ENCODE measurements at places on chromosomes 1 and 21.

- DNase-seq, result no peak
Observed at GRCh38 chr1:178498896-178499675, 2.3 kb upstream of the CLEC20A start.

- no peak for DNase-seq
Observed at GRCh38 chr21:35563885-35564451, 496.4 kb downstream of the SETD4 start.

GRCh38 chr1:179591592-179592580 lies at the start of gene TDRD5:
Gene TDRD5, plus strand, starts transcription at chr1:179591832. Its CDS starts 784 bp downstream, at chr1:179592616.
- peak; percentile 91 for DNase-seq

GRCh38 chr1:209620487-209620884 lies 31.7 kb downstream of the LAMB3 start:
- no peak for DNase-seq

GRCh38 chr1:78676347-78676982 lies 26.8 kb downstream of the IFI44 start:
- DNase-seq, result peak; percentile 85

DNA sequence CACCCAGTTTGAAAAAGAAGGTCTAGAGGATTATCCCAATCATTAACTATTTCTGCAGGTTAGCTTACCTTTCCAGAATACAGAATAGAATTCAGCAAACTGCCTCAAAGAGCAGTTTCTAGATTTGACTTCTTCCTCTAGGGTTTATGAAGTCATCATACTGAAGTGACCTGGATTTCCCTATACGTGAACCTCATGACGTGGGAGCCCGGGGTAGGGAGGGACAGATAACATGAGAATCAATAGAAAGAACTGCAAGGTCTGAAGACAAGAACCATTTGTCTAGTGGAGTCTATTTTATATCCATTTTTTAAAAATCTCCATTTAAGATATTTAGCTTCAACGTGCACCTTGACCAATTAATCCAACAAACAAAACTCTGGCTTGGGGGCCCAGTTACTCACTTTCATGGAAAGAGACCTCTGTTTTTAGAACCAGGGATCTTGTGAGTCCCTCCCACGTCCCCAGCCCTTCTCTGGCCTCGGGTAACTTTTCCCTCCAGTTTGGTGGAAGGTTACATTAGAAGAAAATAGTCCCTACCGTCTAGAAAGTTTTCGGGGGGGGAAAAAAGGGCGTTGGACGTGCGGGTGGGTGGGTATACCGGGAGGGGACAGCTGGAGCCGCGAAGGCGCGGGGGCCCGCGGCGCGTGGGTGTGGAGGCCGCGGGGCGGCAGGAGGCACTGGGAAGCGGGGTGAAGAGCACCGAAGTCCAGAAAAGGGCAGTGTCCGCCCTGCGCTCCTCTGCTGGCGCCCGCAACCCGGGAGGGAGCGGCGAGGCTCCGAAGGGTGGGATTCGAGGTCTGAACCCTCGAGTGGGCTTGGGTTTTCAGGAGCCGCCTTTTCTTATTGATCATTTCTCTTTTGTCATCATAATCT lies 13.8 kb upstream of the POGZ start:
- DNase-seq, result peak; percentile 84

- peak; percentile 93 for DNase-seq
Observed at GRCh38 chr1:42142894-42143675, 10.1 kb upstream of the GUCA2B start.

DNA sequence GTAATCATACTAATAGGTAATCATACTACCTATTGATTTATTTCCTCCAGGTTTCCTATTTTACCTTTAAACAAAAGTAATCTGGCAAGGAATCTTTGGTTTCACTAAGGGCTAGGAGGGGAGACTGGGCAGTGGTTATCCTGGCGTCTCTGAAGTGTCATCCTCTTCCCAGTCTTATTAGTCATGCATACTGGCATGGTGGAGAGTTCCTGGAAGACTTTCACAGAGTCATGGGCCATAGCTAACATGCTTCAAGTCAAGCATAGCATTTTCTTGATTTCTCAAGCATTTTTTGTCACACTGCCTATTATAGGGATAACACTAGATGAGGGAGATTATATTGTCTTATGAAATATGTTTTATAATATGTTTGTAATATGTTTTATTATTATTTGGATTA lies 64.0 kb upstream of the ASB17 start:
- DNase-seq, result peak; percentile 34

DNA sequence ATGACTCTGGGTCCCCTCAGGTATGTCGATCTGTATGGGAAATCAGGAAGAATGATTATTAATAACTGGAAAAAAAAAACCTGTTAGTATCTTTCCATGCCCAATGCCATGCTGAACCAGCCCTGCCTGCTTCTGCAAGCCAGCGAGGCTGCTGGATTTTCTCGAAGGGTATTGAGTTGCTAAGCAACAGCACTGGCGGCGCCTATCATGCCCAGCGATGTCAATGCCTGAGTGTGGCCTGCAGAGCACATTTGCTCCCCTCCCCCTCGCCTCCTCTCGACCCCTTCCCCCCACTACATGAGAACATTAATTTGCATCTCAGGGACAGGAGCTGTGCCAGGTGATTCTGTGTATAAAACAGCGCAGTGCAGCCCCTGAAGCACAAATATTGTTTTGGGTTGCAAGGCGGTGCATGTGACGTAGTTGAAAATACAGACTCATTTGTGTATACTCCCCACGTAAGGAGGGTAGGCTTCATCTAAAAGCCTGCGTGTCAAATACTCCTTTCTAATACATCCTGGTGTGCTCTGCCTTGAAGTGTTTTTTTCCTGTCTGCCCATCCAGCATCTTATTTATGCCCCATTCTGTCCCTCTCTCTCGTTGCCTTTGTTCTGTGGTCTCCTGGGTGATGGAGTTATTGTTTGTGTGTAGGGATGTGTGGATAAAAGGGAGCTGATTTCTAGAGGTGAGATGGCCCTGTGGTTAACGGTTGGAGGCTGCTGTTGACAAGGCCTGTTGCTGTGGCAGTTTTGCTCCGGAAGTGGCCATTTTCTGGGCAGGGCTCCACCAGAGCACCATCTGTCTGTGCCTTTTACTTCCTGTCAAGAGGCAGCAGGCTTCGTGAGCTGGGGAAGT lies 32.7 kb upstream of the ATP5PO start:
- peak; percentile 88 for DNase-seq
